ENCODE measurements at places on chromosomes 2 and 18.
A peak's percentile ranks its signal among the peaks of the same experiment; 100 is the strongest.

GRCh38 chr2:63767307-63767706, 74.4 kb upstream of the UGP2 start:
- no peak for DNase-seq

DNA sequence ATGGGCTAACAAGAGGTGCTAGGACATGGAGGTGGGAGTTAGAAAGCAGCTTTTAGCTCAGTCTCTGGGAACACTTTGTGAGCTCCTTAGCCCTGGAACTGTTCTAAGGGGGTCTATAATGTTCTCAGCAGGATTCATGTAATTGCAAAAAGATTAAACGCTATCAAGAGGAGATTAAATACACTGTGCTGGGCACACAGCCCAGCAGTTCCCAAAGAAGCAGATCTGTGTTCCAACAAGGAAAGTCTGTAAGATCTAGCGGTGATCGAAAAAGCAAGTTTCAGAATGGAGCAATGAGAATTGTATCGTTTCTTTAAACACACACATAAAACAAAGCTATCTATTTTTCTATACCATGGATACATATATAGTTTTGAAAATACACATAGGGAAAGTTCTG, 2.4 kb upstream of the ARID5A start:
- no peak for DNase-seq

DNA sequence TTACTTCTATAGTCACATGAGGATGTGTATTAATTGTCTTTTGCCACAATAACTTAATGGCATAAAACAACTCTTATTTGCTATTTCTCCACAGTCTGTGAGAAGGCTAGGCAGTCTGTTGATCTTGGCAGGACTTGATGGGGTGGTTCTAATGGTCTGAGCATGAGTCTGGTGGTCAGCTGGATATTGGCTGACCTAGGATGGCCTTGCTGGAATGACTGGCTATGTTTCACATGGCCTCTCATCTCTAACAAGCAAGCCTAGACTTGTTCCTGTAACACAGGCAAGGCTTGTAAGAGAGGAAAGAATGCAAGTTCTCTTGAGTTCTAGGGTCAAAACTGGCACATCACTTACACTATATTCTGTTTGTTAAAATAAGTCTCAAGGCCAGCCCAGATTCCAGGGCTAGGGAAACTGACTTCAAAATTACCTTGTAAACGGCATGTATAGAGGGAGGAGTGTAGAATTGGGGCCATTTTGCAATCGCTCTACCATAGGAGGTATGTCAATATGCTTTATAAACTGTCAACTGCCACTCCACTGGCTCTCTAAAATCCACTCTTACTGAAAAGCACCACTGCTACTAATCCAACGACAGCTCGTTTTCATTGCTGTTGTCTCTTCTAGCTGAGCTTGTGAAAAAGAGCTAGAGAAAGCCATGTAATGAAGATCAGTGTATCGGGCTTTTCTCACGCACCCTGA, 325.0 kb upstream of the PKDCC start:
- DNase-seq, result no peak

DNA sequence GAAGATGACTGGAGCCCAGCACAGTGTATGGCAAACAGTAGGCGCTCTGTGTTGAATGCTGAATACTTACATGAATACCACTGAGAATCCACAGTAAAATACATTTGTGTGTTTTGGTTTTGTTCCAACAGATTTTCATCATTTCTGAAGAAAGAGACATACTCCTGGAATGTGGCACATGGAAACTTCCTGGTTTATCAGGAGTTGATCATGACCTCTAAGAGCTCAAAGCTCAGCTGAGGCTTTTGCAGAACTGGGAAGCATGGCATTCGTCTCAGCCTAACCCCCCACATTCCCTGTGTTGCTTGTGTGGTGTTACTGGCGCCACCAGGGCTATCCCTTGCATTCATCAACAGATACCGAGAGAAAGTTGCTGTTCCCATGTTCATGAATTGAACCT, 316.9 kb upstream of the REV1 start:
- no peak for DNase-seq

DNA sequence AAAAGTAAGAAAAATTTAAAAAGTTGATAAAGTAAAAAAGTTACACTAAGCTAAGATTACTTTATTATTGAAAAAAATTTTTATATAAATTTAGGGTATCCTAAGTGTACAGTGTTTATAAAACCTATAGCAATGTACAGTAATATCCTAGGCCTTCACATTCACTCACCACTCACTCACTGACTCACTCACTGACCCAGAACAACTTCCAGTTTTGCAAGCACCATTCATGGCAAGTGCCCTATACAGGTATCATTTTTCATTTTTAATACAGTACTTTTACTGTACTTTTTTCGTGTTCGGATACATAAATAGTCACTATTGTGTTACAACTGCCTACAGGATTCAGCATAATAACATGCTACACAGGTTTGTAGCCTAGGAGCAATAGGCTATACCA, 8.9 kb upstream of the THUMPD2 start:
- DNase-seq, result no peak

DNA sequence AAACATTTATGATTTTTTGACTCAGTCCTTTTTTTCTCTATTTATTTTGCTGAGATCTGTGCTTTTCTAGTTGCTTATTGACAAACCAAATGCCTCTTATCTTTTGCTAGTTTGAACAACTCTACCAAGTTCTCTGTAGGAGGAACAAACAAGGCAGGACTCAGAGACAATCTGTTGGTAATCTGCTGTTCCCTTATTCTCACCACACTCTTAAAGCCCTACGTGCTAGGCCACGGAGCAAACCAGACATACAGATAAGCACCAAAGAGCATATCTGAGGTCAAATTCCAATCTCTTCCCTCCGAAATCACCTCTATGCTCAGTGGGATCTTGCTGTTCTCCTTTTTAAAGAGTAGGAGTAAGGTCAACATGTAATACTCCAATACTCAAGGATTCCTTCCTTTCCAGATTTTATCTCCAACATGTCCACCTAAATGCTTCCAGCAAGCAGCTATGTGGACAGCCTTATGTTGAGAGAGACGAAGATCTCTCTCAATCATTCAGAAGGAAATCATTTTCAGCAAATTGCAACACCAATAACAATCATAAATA, 18.4 kb downstream of the FN1 start:
- DNase-seq, result no peak

- DNase-seq, result no peak
Observed at GRCh38 chr2:196318517-196319377, 147.4 kb upstream of the STK17B start.

DNA sequence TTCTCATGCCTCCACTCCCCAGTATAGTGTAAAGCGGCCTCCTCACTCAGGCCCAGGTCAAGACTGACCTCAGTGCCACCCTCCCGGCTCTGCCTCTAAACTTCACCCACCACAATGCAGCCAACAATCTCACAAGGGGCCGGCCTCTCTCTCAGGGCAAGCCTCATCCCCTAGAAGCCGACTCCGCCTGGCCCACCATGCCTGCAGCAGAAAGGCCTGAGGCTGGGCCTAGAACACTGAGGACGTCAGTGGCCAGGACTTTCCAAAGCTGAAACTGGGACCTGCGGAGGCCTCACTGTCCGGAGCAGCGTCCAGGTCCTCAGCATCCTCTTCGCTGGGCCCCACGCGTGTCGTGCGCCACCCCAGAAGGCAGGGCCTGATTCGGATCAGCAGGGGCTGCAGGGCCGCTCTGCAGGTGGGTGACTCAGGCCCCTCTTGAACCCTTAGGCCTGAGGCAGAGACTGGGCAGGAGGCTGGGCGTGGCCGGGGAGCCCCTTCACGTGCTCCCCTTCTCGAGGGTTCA, 52.9 kb downstream of the PKDCC start:
- no peak for DNase-seq

GRCh38 chr2:20672201-20672951, 5.4 kb downstream of the GDF7 start:
- DNase-seq, result no peak

DNA sequence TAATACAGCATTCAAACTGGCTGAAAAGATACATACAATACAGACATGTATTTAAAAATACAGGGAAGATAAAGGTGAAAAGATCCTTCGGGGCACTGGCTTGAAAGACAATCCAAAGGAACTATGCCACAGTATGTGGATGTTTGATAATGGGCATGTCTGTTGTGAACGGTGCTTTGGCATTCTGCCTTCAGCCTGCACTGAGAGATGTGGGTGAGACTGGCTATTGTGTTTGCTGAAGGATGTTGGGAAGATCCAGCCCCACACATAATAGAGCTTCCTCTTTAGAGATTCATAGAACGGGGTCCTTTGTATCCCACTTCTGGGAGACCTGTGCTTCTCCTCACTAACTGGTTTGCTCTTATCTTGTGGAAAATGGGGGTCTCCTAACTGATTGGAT, 65.1 kb upstream of the CXCR4 start:
- DNase-seq, result no peak

DNA sequence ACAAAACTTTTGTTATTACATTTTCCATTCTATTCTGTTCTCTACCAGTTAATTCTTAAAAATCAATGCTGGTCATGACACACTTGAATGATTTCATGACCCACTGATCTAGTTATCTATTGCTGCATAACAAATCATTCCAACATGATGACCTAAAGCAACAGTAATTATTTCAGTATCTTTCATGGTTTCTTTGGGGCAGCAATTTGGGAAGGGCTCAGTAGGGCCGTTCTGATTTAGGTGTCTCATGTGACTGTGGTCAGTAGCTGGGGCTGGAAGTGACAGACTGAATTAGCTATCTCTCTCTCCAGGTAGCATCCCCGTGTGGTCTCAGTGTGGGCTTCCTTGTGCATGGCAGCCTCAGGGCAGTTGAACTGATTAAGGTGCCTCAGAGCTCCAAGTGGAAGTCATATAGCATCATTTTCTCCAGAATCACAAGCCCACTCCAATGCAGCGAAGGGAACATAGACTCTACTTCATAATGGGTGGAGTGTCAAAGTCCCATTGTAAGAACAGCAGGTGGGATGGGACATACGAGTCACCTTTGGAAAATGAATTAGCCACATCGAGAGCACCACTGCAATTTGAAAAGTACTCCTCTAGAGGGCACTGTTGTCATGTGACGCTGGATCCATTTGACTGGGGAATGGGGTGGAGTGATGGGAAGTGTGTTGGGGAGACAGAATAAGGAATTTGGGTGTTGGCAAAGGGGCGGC, 39.1 kb upstream of the FAM136A start:
- no peak for DNase-seq

DNA sequence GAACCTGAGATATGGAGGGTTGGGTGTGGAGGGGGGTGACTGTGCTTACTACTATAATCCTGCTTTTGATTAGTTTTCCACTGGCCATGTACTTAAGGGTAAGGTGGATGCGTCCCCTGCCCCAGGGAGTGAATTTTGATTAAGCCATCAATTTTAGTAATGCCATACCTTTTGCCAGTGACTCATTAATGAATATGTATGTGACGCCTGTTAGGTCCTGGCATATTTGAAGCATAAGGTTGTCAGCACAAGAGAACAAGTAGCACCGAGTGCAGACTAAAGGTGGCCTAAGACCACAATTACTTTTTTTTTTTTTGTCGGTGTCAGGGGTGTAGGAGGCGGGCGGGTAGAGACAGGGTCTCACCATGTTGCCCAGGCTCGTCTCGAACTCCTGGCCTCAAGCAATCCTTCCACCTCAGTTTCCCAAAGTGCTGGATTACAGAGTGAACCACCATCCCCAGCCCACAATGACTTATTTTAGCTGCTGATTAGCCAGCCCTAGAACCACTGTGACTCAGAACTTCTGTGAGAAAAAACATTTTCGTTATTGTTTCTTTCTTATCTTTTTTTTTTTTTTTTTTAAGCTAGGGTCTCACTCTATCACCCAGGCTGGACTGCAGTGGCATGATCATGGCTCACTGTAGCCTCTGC, 7.0 kb downstream of the TANC1 start:
- no peak for DNase-seq

DNA sequence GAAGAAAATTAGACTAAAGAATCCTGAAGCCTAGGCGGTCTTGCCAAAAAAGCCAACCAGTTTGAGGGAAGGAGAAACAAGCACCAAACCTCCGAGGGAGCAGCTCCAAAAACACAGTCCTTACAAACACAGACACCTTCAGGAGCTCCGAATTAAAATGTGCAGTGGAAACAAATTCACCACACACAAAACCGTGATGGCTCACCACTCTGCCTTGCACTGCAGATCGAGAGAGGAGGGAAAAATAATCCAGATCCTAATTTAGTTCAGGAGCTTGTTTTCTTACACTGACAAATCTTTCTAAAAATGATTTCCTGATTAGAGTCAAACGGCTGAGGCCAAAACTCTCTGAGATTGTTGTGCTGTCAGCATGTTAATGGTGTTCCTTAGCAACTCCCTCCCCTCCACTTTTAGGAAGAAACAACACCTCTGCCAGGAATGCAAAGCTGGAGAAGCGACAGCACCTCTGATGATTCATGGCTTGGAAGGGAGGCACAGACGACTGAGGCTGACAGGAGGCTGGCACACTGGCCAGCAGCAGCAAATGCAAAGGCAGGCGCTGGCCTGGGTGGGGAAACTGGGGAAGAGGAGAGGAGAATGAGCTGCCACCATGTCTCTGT, 249.4 kb upstream of the KLHL29 start:
- no peak for DNase-seq

GRCh38 chr2:205482399-205483081, 199.8 kb upstream of the NRP2 start:
- DNase-seq, result no peak

GRCh38 chr18:23568281-23569138, 17.8 kb downstream of the NPC1 start:
- no peak for DNase-seq

DNA sequence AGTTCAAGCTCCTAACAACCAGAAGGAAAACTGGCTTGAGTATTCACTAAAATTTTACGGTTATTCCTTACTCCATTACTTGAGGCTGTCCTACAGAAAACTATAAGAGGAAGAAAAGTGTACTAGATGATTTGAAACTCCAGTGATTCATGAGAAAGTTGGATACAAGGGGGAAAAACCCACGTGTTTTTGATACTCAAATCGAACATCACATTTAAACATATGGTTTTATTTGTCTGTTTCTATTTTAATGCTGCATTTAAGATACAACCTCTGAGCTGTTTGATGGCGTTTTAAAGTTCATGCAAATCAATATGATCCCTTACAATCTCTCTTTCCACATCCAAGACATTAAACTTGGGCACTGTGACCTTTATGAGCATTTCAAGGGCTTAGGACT, 125.1 kb upstream of the LMAN1 start:
- DNase-seq, result no peak

GRCh38 chr2:147760984-147761383, 83.8 kb upstream of the ACVR2A start:
- no peak for DNase-seq

GRCh38 chr2:188404341-188405004, 112.8 kb downstream of the GULP1 start:
- DNase-seq, result no peak

- DNase-seq, result peak; percentile 46
Observed at GRCh38 chr2:9003616-9004337, at the start of gene MBOAT2. Gene MBOAT2 (minus strand): TSS chr2:9003684. CDS start chr2:9003614, 70 bp downstream.

- no peak for DNase-seq
Observed at GRCh38 chr2:237182422-237183123, 96.9 kb downstream of the COPS8 start.

- DNase-seq, result no peak
Observed at GRCh38 chr2:205728366-205728765, 46.1 kb downstream of the NRP2 start.

DNA sequence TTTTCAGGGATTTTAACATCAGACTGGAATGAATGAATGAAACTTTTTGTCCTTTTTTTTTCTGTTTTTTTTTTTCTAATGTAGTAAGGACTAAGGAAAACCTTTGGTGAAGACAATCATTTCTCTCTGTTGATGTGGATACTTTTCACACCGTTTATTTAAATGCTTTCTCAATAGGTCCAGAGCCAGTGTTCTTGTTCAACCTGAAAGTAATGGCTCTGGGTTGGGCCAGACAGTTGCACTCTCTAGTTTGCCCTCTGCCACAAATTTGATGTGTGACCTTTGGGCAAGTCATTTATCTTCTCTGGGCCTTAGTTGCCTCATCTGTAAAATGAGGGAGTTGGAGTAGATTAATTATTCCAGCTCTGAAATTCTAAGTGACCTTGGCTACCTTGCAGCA, 53.4 kb downstream of the SMAD4 start:
- no peak for DNase-seq

All from stimulated activated CD4-positive, alpha-beta T cell treated with anti-CD3 and anti-CD28 coated beads, Interleukin-15, amount 100 ng/mL, for 1 hour (primary cell).